ENCODE measurements at places on chromosomes 4 and X.

DNA sequence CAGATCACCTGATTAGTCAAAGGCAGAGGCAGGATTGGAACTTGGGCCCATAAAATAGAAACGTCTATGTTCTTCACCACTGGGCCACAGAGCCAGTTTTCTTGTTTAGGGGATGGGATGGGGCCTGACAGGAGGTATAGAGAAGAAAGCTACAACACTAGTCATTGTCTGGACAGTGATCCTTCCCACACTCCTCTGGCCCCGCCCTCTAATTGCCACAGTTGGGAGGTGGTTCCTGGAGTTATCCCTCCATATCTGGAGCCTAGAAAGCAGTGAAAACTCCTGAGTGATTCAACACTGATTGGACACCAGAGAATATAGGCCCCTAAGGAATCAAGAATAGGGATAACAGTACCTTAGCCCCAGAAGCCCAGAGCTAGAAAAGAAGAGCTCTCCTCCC, 22.9 kb downstream of the RASL11B start:
- no peak for DNase-seq

DNA sequence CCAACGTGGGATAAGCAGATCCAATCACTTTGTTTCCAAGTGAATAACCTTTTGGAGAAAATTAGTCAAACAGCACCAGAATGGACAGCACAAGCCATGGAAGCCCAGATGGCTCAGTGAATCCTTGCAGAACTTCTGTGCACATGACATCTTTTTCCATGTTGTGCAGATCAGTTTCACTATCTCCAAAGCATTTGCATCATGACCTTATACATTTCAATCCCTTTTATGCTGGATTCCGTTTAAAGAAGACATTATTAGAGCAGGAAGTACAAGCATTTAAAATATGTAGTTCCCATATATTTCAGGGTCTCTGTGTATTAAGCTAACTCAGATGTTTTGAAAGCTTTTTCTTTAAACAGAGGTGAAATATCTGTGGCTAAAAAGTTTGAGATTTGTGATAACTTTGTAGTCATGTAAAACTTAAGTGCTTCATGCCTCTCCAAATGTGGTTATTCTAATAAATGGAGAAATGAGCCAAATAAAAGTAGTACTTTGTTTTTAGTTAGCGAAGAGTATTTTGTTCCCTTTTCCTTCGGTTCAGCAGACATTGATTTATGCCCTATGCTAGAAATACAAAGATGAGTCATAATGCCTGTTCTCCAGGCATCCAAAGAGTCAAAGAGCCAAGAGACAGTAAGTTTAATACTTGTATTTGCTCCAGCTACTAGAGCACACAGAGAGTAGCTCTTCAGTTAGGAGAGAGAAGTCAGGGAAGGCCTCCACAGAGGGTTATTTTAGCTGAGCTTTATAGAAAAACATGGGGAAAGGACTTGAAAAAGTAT, 39.0 kb downstream of the PLAC8 start:
- peak; percentile 17 for DNase-seq

GRCh38 chr4:145884775-145885174, 53.8 kb downstream of the ZNF827 start:
- DNase-seq: no peak

DNA sequence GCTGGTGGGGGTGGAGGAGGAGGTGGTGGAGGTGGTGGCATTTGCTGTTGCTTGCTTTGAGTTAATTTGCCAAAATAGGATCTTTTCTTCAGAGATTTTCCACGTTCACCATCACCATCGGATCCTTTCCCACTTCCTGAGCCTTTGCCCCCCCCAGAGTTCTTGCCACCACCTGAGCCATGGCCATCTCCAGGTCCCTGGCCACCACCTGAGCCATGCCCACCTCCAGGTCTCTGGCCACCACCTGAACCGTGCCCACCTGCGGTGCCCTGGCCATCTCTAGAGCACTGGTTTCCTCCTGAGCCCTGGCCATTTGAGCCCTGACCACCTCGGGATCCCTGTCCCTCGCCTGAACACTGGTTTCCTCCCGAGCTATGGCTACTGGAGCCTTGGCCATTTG, 1.9 kb downstream of the IRS4 start:
- DNase-seq: no peak

- DNase-seq: no peak
These were observed 19.8 kb upstream of the CXCL2 start for GRCh38 chr4:74118600-74119338.

DNA sequence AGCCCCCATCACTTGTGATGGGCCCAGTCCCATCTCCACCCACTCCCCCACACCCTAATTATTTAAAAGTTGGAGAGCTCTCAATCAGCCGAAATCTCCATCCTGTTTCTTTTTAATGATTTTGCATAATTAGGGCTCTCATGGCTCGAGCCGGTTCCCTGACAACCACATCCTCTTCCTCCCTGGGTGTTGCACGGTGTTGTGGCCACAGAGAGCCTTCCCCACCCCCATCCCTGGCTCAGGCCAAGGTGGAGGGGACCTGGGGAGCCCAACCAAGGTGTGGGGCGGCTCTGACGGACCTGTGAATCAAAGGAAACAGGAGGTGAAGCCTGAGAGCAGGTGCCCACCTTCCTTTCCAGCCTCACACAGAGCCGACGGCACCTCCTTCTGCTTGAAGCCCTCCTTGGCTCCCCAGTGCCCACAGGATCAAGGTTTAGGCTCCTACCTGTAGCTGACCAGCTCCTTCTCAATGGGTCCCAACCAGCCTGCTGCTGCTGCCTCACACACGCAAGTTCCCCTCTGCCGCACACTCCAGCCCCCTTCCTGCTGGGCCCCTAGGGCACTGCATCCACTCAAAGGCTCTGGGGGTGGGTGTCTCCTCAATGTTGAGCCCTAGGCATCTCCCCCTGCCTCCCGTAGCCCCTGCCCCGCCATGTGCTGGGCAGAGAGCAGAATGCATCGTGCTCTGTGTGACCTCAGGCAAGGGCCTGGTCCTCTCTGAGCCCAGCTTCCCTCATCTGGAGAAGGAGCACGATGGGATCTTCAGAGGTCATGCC, 68.7 kb downstream of the WFS1 start:
- no peak for DNase-seq

DNA sequence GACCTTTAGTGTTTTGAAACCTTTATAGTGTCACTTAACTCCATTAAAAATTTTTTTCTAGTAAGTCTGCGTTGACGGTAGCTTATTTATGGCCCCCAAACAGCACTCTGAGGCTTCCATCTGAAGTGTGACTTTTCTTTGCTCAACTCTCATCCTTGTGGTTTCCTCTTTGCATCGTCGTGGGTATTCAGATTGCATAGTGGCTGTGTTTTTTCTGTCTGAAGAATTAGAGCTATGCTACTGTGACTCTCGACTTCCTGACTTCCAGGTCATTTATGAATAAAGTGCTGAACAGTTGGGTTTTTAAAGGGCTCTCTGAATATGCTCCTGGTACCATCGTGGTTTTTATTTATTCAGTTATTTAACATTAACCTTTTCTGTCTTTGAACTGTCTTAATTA, 44.9 kb downstream of the JADE1 start:
- peak; percentile 31 for DNase-seq

DNA sequence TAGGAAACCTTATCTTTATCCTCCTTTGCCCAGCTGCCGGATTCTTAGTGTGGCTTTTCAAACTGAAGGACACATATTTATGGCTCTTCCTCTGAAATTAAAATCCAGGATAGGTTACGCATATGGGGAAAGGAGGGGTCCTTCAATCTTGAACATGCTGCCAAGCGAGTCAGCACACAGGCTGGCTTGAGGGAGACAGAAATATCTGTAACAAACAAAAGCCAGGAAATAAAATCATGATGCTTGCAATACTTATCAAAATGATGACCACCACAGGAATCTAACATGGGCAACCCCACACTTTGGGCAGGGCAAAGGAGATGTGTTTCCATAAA, 196.4 kb upstream of the LDB2 start:
- no peak for DNase-seq

- DNase-seq: no peak
These were observed 4.8 kb upstream of the JCHAIN start for GRCh38 chr4:70671091-70671490.

- peak; percentile 76 for DNase-seq
These were observed 15.8 kb downstream of the TBC1D14 start for GRCh38 chr4:6925357-6925836.

DNA sequence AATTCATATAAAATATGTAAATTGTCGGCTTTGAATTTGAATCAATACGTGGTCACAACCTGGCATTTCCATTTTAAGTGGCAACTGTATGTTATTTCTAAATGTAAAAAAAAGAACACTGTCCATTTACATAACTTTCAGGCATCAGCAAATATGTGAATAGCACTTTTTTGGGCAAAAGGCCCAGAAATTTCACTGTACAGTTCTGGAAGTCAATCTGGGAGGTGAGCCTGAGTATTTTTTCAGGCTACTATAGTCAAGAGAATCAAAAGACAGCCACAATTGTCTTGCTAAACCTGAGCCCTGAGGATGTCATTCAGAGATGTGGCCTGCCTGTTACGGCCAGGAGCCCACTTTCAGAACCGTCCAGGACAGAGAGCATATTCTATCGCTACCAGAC, 543.9 kb upstream of the MAGEB2 start:
- DNase-seq: no peak

- no peak for DNase-seq
These were observed 18.5 kb downstream of the SUV39H1 start for GRCh38 chrX:48715072-48715471.

DNA sequence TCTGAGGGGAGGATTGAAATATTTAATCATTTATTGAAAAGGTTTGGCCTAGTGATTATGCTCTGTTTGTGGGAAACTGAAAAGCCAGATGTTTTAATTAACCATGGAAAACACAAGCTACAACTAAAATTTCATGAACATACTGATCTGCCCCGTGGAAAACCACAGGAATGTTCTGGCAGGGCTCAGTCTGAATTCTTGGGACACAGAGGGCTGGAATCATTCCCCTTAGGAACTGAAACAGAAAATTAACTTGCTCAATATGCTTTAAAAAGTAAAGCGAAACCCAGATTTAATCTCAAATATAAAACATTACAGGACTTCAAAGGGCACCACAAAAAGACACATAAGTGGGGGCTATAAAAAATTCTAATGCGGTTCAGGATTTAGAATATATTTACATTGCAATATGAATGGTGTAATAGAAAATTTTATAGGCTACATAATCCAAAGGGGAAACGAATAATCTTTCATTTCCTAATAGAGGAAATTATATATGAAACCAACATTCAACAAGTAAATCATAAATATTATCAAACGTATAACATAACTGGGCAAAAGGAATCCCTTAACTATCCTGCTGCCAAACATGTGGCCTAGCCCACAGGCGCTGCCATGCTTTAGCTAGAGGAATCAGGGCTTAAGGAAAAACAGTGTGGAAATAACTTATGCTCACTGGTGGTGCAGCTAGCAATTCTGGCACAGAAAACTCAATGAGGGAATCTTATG, 70.9 kb downstream of the APBB2 start:
- DNase-seq: no peak

- no peak for DNase-seq
These were observed 58.6 kb upstream of the TLL1 start for GRCh38 chr4:165814256-165815020.

DNA sequence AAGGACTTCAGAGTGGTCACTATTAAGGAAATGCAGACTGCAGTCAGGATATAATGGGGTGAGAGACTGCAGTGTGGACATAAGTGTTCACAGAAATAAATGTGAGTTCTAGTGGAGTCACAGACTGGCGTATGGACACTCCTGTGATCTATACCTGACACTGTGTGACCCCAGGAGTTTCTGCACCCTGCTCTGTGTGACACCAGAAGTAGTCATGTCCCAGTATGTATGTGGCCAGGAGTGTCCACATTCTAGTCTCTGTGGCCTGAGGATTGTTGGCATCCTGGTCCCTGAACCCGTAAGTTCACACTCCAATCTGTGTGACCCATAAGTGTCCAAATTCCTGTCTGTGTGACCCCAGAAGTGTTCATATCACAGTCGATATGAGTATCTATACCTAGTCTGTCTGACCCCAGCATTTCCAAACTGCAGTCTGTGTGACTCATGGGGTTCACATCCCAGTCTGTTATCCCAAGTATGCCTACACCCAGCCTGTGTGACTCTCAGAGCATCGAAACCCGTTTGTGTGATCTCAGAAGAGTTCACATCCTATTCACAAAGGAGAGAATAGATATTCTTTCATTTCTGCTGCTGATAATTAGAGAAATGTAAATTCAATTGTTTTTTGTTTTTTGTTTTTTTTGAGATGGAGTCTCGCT, 16.3 kb downstream of the WDR13 start:
- DNase-seq: no peak

DNA sequence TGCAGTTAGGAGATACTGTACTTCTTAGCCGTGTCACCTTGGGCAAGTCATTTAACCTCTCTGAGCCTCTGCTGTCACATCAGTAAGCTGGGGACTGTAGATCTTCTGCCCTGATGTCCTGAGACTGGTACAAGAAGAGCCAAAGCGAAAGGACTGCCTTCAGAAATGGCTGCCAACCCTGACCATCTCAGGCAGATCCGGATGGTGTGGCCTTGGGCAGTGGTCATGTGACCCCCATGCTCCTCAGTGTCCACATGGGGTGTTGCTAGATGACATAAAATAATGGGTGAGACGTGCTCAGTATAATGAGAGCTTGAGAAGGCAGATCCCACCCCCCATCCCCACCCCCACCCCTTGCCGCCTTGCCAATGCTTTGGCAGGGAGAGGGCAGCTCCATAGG, 60.4 kb upstream of the MTM1 start:
- DNase-seq: no peak

GRCh38 chr4:122781486-122781885, 45.1 kb upstream of the FGF2 start:
- no peak for DNase-seq

- no peak for DNase-seq
These were observed 420.6 kb downstream of the CENPC start for GRCh38 chr4:67124716-67125115.

- no peak for DNase-seq
These were observed 19.6 kb downstream of the COX7B2 start for GRCh38 chr4:46889410-46889809.

GRCh38 chrX:55030271-55031205, at the start of gene ALAS2:
Gene ALAS2, minus strand, starts transcription at chrX:55030977. Its CDS starts 4,977 bp downstream, at chrX:55026000.
- no peak for DNase-seq
